ENCODE measurements at places on chromosomes 12 and 14.

DNA sequence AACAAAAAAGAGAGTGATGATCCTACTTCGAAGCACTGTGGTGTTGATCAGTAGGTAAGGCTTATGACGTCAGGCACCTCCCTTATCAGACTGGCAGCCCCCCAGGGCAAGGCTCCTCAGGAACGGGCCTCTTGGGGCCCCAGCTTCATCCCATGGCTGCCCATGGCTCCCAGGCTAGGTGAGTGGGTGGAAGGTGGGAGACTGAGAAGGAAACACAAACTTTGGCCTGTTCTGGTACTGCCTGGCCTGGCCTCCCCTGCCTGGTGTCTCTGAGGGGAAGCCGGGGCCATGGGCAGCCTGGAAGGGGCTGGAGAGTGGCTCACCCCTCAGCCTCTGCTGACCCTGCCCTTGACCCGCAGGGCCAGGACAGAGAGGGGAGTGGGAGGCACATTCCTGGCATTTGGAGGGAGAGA lies 38.9 kb downstream of the KRT80 start:
- no peak for DNase-seq

GRCh38 chr12:11486623-11487444 lies 91.5 kb upstream of the PRB2 start:
- DNase-seq: peak; percentile 40

- DNase-seq: no peak
Observed at GRCh38 chr12:131536337-131536736, 174.6 kb upstream of the SFSWAP start.

- DNase-seq: no peak
Observed at GRCh38 chr12:93832131-93832530, 155.0 kb downstream of the CRADD start.

DNA sequence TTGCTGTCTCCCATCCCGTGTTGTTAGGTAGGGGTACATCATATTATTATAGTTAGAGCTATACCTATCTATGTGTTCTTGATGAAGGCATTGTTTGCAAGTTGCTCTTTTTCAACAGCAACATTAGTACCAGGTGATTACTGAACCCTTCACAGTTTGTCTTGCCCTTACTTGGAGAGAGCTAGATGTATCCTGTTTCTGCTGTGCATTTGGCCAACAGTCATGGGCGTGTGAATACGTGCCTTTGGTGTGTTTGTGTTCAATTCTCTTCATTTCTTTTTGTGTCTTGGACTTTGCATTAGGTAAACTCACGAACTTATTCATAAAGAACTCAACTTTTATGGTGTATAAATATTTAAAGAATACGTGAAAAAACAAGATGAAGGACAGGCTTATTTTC lies 14.3 kb downstream of the ARF6 start:
- no peak for DNase-seq

- DNase-seq: no peak
Observed at GRCh38 chr14:66610154-66610563, 102.2 kb downstream of the GPHN start.

DNA sequence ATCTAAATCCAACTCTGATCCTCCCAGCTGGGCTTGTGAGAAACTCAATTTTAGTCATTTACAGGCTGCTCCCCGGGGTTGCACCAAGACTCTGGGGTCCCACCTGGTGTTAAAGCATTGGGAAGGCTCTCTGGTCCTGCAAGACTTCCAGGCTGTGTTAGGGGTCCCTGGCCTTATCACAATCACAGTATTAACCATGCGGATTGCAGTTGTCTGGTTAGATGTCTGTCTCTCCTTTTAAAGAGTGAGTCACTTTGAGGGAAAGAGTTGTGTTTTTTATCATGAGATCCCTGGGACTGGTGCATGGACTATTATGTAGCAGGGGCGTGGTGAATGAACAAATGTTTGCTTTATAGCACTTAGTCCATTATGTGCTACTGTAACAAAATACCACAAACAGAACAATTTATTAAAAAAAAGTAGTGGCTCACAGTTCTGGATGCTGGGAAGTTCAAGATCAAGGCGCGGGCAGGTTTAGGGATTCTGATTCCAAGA lies 531.4 kb downstream of the FUT8 start:
- no peak for DNase-seq

DNA sequence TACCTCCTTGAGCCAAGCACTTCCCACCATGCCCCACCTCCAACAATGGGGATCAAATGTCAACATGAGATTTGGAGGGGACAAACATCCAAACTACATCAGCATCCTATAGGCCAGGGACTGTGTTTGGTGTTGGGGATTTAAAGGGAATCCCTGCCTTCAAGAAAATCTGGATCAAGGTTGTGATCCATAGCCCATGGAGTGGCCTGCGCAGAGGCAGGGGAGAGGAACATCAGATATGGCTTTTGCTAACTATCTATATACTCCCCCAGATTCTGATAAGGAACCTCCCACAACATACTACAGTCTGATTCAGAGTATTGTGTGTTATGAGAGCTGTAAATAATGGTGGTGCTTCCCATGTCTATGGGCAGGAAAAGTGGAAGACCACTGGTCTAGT lies 5.1 kb downstream of the KIF5A start:
- DNase-seq: no peak

GRCh38 chr14:89429199-89430181 lies 12.5 kb upstream of the FOXN3 start:
- DNase-seq: no peak

DNA sequence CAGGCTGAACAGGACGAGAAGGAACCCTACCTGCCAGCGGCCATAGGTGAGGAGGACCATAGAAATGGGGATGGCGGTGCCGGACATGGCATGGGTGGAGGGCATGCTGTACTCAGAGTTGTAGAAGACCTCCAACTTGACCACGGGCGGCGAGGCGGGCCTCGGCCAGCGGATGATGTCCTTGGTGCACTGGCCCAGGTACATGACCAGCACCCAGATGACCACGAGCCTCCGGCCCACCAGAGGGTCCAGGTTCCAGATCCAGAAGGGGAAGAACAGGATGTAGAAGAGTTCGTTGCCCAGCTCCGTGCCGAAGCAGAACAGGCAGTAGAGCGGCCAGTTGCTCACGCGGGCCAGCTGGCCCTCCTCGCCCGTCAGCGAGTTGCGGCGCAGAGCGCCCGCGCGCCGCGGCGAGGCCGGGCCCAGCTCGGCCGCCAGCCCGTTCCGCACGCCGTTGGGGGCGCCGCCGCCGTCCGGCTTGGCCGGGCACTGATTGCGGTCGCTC lies 582 bp downstream of the SGPP1 start:
- no peak for DNase-seq

DNA sequence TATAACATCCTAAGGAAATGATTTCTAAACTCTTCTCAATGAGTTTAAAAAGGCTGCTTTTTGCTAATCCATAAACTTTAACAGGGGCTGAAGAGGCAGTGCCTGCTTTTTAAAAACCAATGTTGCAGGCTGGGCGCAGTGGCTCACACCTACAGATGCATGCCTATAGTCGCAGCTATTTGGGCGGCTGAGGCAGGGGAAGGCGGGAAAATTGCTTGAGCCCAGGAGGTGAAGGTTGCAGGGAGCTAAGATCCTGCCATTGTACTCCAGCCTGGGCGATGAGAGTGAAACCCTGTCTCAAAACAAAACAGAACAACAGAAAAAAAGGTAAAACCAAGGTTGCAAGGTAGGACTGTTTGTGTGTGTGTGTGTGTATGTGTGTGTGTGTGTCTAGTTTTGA lies 531.2 kb downstream of the DIO2 start:
- no peak for DNase-seq

DNA sequence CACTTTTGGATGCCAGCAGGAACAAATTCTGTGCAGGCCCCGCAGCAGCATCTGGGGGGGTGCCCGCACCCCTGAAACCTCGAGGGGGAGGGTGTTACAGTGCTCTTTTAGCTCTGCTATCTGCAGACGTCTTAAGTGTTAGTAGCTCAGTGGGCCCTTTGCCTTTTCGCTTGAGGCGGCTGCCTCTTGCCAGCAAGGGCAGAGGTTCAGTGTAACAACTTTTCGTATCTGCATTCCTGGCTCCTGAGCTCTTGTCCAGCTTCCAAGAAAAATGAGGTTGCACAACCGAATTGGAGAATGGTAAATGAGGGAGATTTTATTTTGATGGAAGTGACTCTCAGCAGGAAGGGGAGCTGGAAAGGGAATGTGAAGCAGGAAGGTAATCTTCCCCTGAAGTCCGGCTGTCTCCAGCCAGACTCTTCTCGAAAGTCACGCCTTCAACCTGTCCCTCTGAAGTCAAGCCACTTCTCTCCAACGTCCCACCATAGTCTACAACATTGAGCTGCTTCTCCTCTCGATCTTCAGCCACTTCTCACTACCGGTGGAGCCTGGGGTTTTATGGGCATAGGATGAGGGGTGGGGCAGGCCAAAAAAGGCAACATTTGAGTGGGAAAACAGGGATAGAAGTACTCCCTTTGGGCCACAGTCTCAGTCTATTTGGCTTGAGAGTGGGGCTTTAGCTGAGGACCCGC lies 17.8 kb downstream of the TAS2R50 start:
- no peak for DNase-seq

DNA sequence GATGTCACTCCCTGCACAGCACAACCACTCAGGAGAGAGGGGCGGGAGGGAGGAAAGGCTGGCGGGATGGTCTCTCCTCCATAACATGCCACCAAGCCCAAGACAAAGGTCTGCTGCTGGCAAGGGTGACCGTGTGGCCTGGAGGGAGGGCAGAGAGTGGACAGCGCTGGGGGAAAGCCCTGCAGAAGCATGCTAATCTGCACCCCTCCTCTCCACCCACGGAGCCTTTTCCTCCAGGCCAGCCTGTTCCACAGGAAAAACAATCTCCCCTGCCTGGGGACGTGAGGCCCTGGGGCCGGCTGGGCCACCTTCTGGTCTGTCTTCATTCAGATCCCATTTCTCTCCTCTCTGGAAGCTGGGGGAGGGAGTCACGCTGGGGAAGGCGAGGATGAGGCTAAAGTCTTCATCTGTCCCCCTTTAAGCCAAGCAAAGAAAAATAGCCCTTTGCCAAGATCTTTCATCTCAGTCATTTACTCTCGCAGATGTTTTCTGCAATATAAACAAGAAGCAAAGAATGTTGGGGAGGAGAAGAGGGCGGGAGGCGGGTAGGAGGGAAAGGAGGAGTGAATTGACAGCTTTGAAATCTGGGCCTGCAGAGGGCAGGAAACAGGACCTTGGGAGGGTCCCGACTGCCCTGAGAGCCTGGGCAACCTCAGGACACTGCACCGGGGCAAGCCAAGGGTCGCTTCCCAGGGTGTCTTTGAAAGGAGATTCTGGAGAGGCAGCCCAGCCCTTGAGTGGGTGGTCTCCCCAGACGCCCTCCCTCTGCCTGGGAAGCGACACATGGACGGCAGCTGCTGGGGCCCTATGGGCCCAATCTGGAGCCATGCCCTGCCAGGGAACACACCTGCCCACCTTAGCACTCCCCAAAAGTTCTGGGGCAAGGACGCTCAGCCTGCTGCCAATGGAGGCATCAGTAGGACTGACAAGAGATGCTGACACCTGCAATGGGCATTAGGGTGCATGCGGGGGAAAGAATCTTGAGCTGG lies 133.6 kb downstream of the ZFP36L1 start:
- no peak for DNase-seq

DNA sequence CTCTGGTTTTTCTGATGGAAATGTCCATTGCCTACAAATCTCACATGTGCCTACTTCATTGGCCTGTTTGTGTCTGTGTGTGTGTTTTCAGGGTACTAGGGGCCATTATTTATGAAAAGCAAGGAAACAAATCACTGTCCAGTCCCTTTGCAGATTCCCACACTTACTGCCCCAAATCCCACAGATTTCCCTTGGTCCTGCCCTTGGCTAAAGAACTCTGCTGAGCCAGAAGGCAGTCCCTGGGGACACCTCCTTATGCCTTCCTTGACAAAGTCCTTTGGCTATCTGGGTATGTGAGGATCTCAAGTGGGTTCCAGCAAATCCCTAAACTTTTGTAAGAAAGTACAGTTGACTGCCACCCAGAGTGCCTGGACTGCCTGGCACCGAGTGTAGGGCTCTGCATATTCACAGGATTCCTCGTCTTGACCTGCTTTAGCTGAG lies 388.1 kb downstream of the BCAT1 start:
- DNase-seq: no peak

DNA sequence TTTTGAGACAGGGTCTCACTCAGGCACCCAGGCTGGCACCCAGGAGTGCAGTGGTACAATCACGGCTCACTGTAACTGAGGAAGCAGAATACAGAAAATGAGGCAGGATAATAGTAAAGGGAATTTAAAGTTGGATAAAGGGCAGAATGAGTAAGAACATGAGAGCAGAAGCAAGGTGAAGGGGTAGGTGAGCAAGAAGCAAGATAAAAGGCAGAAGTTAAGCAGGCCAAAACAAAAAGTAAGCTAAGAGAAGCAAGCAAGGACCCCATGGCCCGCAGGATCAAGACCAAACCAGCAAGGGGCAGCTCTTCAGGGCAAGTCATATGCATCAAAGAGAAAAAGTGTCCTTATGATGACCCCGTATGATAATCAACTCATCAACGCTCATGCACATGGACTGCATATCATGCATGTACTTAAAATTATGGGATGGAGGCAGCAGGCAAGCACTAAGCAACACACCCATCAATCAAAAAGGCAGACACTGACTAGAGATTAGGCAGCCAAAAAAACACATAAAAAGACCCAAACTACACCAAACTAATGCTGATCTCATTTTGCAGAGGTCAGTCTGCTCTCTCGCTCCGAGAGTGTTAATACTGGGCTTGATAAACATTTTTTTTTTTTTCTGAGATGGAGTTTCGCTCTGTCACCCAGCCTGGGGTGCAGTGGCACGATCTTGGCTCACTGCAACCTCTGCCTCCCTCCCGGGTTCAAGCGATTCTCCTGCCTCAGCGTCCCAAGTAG lies 11.6 kb downstream of the TIMELESS start:
- no peak for DNase-seq

DNA sequence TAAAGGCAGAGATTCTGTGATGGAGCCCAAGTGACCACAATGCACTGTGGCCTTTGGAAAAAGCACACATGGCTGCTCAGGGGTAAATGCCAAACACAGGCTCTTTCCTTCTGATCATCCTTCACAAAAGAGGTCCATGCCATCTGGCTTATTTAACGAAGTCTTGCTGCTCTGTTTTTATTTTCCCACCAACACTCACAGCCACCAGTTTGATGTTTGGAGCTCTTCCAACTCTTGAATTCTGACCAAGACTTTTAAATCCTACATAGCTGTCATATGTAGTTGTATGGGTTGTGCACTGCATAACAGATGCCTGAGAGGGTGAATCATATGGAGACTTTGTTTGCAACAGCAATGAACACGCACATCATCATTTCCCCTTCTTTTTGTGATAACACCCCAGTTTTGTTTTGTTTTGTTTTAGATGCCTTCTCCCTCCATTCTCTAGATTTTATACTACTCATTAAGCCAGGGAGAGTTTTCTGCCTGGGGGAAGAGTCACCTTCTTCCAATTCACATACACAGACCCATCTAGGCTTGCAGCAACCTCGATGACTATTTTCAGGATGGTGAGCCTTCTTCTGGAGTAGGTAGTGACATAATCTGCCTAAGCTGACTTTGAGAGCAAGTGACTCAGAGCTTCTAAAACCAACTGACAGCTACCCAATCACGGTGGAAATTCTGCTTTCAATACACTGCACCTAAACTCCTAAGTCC lies 145.2 kb upstream of the WSCD2 start:
- no peak for DNase-seq

- no peak for DNase-seq
Observed at GRCh38 chr14:78292003-78292402, 121.8 kb downstream of the NRXN3 start.

Measured in AG04449 (cell line).